ENCODE measurements at places on chromosomes 13 and 19.
A peak's percentile ranks its signal among the peaks of the same experiment; 100 is the strongest.

DNA sequence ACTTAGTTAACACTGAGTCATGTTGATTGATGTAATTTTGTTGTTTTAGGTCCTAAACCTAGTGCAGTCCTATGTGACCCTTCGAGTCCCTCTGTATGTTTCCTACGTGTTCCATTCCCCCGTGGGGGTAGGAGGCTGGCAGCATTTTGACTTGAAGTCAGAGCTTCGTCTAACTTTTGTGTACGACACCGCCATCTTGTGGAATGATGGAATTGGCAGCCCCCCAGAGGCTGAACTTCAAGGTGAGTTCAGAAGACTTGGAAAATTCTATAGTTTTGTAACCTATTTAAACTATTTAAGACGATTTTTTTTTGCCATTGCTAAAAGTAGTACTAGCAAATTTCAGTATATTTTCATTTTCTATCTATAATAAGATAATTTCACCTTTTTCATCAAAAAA, 117.9 kb downstream of the STOML3 start:
- peak; percentile 45 for DNase-seq

GRCh38 chr19:55554741-55555152, 9.4 kb upstream of the SBK3 start:
- no peak for DNase-seq

GRCh38 chr13:34951528-34951927, 9.5 kb downstream of the NBEA start:
- no peak for DNase-seq

DNA sequence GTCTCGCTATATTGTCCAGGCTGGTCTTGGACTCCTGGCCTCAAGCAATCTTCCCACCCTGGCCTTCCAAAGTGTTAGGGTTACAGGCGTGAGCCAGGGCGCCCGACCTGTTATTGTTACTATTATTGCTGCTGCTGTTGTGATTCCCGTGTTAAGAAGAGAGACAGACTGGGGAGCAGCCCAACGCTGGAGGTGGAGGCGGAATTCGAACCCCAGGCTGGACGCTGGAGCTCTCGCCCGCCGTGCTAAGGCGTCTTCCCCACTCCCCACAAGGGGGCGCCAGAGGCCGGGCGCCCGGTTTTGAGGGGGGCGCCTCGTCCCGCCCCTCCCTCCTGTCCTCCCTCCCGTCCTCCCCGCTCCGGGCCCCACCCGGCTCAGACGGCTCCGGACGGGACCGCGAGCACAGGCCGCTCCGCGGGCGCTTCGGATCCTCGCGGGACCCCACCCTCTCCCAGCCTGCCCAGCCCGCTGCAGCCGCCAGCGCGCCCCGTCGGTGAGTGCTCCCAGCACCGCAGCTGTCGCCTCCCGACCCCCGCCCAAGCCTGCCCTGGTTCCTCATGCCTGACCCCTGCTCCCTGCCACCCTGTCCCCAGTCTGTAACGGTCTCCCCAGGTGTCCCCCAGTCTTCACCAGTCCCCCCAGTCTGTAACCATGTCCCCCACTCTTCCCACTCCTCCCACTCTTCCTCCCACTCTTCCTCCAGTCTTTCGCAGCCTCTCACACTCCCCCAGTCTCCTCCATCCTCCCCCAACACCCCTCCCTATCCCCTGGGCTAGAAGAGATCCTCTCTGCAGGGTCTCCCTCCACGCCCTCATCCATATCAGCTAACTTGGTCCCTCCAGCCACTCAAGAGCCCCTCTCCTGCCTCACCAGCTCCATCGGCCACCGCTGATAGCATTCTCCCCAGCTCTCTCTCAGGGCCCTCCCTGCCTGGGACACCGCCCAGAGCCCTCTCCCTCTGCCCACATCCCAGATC, at the start of gene EHD2:
TSS of gene EHD2 (plus strand) at position 377 of the 976 bp plus-strand sequence. CDS start 3,191 bp downstream, outside the sequence.
- DNase-seq = peak; percentile 61

DNA sequence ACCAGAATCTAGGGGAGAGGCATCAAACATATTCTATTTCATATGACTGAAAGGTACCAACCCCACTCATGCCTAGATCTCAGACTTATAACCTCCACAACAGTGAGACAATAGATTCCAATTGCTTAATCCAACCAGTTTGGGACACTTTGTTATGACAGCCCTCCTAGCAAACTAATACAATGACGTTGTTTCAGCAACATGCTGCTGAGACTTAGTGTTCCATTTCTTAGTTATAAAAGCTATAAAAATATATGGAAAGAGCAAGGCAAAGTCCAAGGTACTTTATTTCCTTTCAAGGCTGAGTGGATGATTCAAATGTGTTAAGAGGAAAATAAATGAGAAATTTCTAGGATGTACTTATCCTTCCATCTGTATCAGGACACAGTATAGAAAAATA, 352.0 kb downstream of the FGF14 start:
- no peak for DNase-seq

DNA sequence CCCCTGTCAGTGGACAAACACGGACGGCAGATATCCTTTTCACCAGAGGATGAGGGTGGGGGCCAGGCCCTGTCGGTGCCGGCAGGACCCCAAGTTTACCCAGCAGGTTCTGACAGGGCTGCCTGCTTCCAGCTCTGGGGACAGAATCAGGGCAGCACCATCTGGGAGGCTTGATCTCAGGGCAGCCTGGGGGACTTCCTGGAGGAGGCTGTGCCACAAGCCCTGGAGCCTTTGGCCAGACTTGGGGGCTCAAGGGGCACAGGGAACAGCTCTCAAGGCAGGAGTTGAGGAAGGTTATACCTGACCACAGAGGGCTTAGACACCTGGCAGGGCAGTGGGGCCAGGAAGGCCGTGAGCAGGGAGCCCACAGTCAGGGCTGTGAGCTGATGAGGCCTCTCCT, 45.2 kb downstream of the COMP start:
- DNase-seq = no peak

DNA sequence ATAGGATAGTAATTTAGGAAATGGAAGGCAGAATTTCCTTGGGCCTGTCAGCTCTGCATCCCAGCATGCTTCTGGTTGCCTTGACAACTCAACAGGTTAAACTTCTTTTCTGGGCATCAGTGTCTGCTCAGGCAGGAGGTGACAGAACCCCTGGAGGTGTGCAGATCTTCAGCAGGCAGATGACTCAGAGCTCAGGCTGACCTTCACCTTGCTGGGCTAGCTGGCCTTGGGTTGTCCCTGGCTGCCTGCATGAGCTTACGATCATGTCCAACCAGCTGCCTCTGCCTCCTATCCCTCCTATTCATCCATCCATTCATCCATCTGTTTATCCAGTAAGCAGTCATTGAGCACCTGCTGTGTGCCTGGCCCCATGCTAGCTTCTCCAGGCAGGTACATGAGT, 81.2 kb upstream of the KCTD15 start:
- peak; percentile 6 for DNase-seq

DNA sequence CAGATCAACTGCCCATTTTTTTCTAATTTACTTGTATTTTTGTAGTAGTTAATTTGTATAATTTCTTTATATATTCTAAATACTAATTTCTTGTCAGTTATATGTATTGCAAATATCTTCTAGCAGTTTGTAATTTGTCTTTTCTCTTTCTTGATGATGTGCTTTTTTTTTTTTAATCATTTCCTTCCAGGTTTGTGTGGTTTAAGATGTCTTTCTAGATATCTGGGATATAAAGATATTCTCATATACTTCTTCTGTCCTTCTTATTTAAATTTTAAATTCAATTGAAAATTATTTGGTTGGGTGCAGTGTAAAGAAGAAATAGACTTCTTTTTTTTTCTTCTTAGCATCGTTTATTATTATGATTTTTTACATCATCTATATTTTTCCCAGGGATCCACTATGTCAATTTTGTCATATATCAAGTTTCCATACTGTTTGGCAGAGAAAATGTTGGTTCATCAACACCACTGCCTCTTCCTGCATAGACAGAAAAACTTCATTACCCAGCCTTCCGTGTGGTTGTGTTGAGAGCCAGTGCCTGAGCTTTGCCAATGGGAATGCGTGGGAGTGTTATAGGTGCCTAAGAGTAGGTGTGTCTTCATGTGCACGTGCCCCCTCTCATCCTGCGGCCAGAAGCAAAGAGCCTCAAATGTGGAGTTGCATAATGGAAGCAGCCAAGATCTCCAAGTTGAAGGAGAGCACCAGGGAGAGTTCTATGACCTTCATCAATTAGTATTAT, 15.8 kb downstream of the CPB2 start:
- DNase-seq = no peak

- DNase-seq = peak; percentile 7
Measured at GRCh38 chr13:23922005-23922932, 25.0 kb upstream of the C1QTNF9B start.

- DNase-seq = no peak
Measured at GRCh38 chr19:15248648-15249527, 16.6 kb upstream of the EPHX3 start.

- peak; percentile 75 for DNase-seq
Measured at GRCh38 chr19:55147545-55148251, 1.3 kb downstream of the TNNT1 start.

DNA sequence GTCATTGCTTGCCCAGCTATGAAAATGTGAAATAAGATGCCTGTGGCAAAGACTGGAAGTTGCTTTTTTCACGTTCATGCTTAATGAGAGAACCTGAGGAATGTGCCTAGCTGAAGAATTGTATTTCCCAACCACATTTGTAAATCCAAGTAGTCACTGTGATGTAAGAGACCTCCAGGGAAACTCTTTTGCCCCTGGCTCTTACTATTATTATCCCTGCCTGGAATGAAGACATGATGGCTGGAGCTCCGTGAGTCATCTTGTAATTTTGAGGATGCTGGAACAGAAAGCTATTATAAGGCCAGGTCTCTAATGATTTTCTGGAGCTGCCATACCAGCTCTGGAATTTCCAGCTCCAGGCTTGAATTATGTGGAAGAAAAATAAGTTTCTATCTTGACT, 894.3 kb downstream of the DIAPH3 start:
- peak; percentile 12 for DNase-seq

DNA sequence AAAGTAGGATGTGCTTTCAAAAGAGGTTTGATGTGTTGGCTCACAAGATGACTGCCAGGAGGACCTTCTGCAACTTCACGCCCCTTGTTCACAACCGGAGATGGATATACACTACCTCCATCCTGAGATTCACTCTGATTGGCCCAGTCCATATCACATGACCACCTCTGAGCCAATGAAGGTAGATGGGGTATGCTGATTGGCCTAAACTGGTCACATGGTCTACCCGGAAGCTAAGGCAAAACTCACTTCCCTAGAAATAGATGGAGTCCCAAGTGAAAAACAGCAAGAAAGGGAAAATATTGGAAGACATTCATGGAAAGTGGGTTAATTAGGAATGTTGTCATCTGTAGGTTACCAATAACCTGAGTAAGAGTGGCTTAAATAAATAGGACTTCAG, 119.7 kb upstream of the MRI1 start:
- no peak for DNase-seq

- DNase-seq = no peak
Measured at GRCh38 chr13:86765462-86765861, 905.7 kb upstream of the SLITRK5 start.

DNA sequence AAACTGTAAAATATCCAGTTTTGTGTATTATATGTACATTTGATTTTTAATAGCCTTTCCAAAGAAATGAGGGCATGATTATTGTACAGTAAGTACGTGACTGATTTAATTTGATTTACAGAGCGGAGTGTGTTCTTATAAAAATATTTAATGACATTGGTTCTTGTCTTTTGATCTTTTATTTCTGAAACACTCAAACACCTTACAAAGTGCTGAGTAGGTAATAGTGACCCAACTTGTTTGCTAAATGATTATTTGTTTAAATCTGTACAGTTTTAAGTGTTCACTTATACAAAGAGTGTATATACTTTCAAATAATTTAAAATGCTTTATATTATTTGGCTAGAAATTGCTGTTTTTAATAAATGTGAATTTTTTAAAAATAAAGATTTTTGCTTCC, 71.5 kb downstream of the COG3 start:
- DNase-seq = no peak

DNA sequence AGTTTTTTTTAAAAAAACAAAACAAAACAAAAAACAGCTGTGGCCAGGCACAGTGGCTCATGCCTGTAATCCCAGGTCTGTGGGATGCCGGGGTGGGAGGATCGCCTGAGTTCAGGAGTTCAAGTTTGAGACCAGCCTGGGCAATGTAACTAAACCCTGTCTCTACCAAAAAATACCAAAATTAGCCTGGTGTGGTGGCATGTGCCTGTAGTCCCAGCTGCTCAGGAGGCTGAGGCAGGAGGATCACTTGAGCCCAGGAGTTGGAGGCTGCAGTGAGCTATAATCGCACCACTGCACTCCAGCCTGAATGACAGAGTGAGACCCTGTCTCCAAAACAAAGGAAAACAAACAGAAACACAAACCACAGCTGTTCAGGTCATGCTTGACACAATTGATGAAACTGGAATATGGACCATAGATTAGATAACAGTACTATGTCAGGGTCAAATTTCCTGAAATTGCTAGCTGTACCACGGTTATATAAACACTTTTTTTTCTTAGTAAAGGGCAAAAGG, 6.9 kb upstream of the ANGPTL4 start:
- DNase-seq = no peak

GRCh38 chr19:51339687-51340656, 2.0 kb downstream of the VSIG10L start:
- DNase-seq = peak; percentile 97

DNA sequence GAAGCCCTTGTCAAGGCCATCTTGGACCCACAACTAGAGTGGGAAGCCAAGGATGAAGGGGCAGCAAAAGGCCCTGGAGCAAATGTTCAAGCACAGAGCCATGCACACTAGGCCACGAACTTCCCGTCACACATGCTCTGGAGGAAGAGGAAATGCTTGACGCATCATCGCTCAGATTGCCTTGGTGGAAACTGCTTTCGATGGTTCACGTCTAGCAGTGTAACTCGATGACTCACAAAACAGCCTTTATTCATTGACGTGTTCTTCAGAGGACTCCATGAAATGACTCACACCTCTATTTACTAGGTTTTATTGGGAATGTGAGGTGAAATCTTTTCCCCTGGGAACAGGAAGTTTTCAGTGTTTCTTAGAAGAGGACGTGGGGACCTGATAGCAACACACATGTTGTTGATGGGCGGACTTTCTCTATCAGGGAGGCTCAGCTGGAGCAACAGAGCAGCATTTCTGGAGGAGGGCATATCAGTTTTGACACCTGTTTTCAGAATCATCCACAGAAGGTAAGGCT, 79.8 kb upstream of the FLT1 start:
- DNase-seq = peak; percentile 22

DNA sequence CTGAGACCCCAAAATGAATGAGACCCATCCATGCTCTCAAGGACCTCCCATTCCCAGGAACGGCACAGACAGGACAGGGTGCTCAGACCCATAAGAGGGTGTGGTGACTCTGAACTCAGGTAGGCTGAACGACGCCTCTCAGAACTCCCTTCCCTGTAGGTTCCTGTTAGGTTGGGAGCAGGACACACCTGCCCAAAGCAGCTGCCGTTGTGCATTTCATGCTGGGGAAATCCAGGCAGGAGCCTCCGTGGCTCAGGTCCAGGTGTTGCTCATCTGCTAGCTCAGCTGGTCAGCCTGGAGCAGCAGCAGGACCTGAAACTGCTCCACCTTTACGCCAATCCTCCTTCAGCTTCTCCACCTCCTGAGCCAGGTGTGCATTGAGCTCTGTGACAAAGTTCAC, 19.1 kb upstream of the TEX101 start:
- no peak for DNase-seq
